ELR (cell line): ENCODE measurements at places on chromosomes 12 and 14.

- no peak for DNase-seq
Observed at GRCh38 chr14:63624203-63624602, 17.5 kb downstream of the WDR89 start.

DNA sequence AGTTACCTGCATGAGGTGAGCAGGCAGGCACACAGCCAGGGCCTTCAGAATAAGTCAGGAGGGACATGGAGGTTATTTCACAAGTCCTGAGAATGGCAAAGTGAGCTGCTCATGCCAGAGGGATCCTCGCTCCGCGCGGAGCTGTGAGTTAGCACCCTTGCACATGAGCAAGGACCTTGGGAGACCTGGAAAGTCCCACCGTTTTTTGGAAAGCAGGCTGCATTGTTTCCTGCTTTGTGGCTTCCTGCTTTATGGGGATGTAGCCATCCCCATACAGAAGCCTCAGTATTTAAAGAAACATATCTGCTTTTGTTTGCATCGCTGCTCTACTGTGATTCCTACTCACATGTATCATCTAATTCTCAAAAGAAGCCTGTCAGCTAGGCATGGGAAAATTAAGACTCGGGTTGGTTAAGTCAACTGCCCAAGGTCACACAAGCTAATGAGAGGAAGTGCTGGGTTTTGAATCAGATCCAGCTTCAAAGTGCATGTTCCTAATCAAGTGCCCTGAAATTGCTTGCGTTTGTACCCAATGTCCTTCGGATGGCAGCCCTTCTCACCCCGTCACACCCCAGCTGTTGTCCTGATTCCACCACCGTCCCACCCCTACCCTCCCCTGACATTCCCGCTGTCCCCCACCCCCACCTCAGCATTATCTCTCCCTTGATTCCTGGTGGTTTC is 106.2 kb downstream of the CRACR2A start:
- DNase-seq, result no peak

DNA sequence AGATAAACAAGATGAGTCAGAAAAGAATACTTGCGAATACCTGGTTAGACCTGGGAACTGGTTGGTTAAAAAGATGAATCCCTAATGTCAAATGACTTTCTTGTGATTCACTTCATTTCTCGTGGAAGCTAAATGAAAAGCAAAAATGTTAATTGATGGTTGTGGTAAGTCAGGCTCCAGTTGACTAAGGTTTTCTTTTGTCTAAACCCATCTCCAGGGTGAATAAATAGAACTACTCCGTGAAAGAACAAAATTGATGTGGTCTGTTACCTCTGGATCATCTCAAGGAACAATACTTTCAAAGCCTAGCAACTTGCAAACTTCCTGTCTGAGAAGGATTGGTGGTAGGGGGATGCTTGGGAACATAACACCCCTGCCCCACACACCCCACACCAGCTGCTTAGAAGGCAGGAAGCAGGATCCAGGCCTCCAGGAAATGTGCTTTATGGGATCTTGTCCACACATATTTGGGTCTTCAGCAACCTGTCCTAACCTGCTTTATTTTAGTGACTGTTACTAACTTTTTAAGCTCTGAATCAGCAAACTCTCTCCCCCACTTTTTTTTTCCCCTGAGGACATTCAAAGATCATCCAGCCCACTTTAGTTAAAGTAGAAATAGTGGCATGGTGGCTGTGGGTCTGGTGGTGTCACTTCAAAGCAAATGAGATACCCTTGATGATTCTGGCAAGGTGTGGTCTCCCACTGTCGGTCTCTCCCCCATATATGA is 60.4 kb upstream of the PTHLH start:
- peak; percentile 56 for DNase-seq

GRCh38 chr14:101600891-101601605 is 39.8 kb downstream of the DIO3 start:
- DNase-seq, result no peak
